ENCODE measurements at places on chromosomes 1 and 21.

DNA sequence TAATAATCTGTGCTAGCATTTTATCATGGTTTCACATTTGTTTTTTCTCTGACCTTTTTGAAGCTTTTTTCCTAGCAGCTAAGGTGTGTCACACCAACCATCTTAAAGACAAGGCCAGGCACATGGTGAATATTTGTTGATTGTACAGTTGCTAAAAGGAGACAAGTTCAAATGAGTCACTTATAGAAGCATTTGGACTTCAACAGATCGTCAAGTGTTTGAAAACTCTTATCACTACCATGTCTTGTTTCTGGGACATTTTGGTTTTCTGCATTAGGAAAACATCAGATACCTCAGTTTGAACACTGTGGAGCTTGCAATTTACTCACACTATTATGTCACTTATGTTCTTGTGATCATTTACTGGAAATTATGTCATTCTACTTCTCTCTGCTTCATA, 407.3 kb downstream of the USP25 start:
- no peaks in the 10 kb centered on the region for H3K27me3 ChIP-seq
- no peak overlapping the region for H3K4me3 ChIP-seq
- no peak overlapping the region for H3K27ac ChIP-seq
- H3K4me1 ChIP-seq: no peaks in the 10 kb centered on the region
- DNase-seq: peak; percentile 49

GRCh38 chr1:172345077-172345476, 75.4 kb upstream of the C1orf105 start:
- DNase-seq: no peak
- H3K4me1 ChIP-seq: peaks cover 24% of the 10 kb centered on the region
- H3K36me3 ChIP-seq: no peaks in the 10 kb centered on the region
- no peak overlapping the region for H3K27ac ChIP-seq
- no peaks in the 10 kb centered on the region for H3K27me3 ChIP-seq
- no peak overlapping the region for H3K4me3 ChIP-seq

- peak; percentile 22 for DNase-seq
- no peak overlapping the region for H3K27ac ChIP-seq
- no peaks in the 10 kb centered on the region for H3K4me1 ChIP-seq
- H3K36me3 ChIP-seq: no peaks in the 10 kb centered on the region
- H3K27me3 ChIP-seq: no peaks in the 10 kb centered on the region
Observed at GRCh38 chr1:209250861-209251636, 332.5 kb upstream of the CAMK1G start.

DNA sequence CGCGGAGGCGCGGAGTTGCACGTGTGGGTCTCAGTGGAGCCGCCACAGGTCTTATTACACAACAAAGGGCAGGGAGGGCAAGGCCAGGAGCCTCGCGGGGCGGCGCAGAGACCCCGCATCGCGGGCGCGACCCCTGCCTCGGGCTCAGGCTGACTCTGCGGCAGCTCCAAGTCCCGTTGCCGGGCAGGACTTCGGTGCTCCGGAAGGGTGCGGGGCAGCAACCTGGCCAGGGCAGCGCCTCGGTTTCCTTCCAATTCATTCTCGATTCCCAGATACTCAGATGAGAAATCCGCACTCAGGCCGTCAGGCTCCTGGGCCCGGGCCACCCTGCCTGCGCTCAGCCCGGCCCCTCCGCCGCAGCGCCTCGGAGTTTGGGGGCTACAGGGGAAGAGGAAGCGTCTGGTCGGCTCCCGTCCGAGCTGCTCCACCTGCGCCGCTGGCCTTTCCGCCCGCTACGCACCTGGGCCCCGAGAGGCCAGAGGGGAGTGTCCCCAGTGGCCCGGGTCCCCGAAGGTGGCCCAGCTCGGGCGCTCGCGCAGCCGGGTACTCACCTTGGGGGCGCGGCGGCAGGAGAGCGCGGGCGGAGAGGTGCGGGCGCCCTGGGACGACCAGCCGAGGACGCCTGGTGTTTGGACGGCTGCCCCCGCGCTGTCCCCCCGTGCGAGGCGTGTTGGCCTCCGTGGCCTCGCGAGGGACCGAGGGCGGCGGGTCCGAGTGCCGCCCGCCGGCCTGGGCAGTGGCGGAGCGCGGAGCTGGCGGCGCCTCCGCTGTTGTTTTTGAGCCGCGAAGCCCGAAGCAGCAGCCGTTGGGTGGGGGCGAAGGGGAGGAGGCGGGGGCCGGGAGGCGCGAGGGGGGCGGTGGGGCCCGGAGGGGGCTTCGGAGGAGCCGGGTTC, 1.1 kb upstream of the PRDM16 start:
- H3K27me3 ChIP-seq: peaks cover 15% of the 10 kb centered on the region
- no peaks in the 10 kb centered on the region for H3K36me3 ChIP-seq
- no peak for DNase-seq

- peaks cover 7% of the 10 kb centered on the region for H3K4me1 ChIP-seq
- no peaks in the 10 kb centered on the region for H3K36me3 ChIP-seq
- no peaks in the 10 kb centered on the region for H3K27me3 ChIP-seq
- H3K27ac ChIP-seq: no peak overlapping the region
Observed at GRCh38 chr1:64179588-64179987, 23.8 kb upstream of the UBE2U start.
